Osteocyte (in vitro differentiated cells): ENCODE measurements at places on chromosomes 7 and 10.

DNA sequence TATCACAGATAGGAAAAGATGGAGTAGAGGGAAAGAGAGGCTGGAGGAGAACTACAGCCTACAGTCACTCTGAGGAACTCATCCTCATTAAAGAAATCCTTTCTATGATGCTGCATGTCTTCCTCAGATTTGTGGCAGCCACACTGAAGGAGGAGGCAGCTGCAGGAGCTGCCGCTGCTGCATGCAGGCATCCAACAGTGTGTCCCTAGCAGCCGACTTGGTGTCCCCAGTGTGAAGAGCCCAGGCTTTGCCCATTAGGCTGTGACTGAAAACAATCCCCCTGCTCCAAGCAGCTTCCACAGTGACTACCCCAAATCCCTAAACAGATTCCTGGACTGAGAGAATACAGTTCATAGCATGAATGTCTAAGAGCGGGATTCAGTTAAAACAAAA is 23.1 kb downstream of the SKIDA1 start:
- no peak overlapping the region for H3K27ac ChIP-seq
- no peaks in the 10 kb centered on the region for H3K36me3 ChIP-seq
- no peak overlapping the region for H3K4me3 ChIP-seq

DNA sequence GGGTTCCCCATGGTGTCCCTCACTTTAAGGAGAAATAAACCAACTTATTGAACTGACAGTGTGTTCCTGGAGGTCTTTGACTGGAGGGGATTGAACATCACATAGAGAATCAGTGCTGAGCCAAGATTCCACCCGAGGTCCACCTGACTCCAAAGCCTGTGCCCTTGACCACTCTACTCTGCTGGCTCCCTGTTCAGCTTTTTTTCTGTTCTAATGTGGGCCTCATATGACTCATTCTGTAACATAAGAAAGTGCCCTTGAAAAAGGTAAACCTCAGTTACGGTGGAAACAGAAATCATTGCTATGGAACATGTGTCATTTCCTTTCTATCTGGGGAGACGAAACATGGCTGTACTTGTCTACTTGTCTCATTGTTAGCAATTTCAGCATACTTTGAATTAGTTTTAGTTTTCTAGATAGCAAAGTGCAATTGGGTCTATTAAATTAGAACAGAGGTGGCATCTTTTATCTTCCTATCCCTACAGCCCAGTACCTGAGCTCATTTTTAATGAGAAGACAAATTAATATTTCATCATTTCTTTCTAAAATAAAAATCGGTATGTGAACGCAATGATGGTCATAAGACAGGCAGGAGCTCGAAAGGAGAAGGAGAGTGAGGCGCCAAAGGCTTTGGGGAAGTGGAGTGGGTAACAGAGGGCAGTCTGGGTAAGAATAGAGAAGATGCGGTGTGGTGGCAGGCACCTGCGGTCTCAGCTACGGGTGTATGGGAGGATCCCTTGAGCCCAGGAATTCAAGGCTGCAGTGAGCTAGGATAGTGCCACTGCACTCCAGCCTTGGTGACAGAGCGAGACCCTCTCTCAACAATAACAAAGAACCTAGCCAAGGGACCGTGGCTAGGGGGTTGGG is 1.5 kb downstream of the GSDME start:
- DNase-seq: no peak
- H3K4me1 ChIP-seq: peaks cover 13% of the 10 kb centered on the region
- no peaks in the 10 kb centered on the region for H3K27me3 ChIP-seq
- no peak overlapping the region for H3K27ac ChIP-seq
- no peaks in the 10 kb centered on the region for H3K36me3 ChIP-seq

- no peak overlapping the region for H3K4me3 ChIP-seq
- no peaks in the 10 kb centered on the region for H3K4me1 ChIP-seq
- H3K27ac ChIP-seq: no peak overlapping the region
These were observed 341.0 kb upstream of the ZMIZ1 start for GRCh38 chr10:78727728-78728127.

- H3K36me3 ChIP-seq: peaks cover 35% of the 10 kb centered on the region
- H3K4me3 ChIP-seq: no peak overlapping the region
- H3K27me3 ChIP-seq: no peaks in the 10 kb centered on the region
- no peak for DNase-seq
These were observed 47.5 kb downstream of the ZNF467 start for GRCh38 chr7:149725916-149726315.

DNA sequence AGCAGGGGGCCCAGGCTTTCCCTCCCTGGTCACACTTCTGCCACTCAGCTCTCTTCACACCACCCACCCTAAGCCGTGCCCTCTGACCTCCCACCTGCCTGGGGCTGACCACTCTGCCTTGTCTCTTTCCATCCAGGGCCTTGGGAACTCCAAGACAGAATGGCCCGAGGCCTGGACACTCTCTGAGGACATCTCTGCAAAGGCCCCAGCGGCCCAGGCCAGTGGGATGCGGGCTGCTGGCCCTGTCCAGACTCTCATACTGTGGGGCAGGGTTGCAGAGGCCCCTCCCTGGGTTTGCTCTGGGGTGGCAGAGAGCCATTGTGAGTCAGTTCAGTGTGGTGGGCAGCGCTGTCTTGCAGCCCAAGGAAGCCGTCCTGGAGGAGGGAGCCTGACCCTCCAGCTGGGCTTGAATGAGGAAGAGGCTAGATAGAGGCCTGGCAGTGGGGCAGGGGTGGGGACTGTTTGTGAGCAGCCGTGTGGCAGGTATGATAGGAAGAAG is 39.9 kb upstream of the RABGEF1 start:
- peaks cover 3% of the 10 kb centered on the region for H3K4me1 ChIP-seq
- H3K36me3 ChIP-seq: peaks cover 8% of the 10 kb centered on the region
- DNase-seq: peak; percentile 83
- no peak overlapping the region for H3K4me3 ChIP-seq

DNA sequence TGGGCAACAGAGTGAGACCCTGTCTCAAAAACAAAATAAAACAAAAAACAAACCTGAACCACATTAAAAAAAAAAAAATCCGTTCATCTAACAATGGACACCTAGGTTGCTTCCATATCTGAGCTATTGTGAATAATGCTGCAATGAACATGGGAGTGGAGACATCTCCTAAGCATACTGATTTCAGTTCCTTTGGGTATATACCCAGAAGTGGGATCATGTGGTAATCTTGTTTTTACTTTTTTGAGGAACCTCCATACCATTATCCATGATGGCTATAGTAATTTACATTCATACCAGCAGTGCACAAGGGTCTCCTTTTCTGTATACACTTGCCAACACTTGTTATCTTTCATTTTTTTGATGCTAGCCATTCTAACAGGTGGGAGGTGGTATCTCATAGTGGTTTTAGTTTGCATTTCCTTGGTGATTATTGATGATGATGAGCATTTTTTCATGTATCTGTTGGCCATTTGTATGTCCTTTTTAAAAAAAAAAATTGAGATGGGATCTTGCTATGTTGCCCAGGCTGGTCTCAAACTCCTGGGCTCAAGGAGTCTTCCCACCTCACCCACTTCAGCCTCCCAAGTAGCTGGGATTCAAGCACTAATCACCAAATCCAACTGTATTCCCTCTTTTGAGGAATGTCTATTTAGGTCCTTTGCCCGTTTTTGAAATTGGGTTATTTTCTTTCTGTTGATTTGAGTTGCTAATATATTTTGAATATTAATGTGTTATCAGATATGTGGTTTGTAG is 17.5 kb downstream of the CDK13 start:
- H3K36me3 ChIP-seq: peaks cover 3% of the 10 kb centered on the region
- no peak overlapping the region for H3K4me3 ChIP-seq
- no peak for DNase-seq
- no peaks in the 10 kb centered on the region for H3K27me3 ChIP-seq

DNA sequence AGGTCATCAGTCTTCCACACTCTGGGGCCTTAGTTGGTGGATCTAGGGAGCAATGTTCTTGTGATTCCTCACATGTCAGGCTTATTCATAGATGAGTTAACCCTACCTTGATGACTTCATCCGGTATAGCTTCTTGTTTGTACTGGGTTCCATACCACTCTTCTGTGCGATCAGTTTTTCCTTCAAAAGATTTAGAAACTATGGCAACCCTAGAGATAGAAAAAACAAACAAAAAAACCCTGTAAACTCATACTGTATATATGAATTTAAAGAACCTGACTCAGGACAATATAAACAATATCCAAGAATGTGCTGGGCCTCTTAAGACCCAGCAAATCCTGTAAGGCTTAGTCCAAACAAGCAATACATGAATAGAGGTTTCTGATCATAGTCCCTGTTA is 83.5 kb downstream of the IDE start:
- H3K36me3 ChIP-seq: peaks cover 60% of the 10 kb centered on the region
- DNase-seq: no peak
- no peaks in the 10 kb centered on the region for H3K4me1 ChIP-seq
- no peaks in the 10 kb centered on the region for H3K27me3 ChIP-seq

DNA sequence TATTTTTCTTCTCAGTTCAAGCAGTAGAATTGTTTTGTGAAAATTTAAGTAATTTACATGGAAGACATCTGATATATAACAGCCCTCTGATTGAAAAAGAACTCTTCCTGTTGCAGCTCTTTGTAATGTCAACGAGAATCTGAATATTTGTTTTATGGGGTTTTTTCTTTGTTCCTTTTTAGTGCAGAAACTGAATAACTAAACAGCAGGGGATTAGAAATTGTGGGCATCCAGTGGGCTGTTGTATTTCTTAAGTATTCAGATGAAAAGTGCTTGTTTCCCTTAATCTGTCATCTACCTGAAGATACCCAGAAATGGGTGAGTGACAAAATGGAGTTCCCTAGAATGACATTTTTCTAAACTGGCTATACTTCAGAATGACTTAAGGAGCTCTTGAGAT is 7.4 kb downstream of the ARL4A start:
- no peak for DNase-seq
- no peak overlapping the region for H3K27ac ChIP-seq
- H3K27me3 ChIP-seq: no peaks in the 10 kb centered on the region
- H3K4me1 ChIP-seq: peaks cover 12% of the 10 kb centered on the region
- no peaks in the 10 kb centered on the region for H3K36me3 ChIP-seq

GRCh38 chr10:72096115-72097000 is 8.0 kb upstream of the SPOCK2 start:
- peak overlapping the region; percentile 65 for H3K27ac ChIP-seq
- no peaks in the 10 kb centered on the region for H3K27me3 ChIP-seq
- H3K36me3 ChIP-seq: peaks cover 24% of the 10 kb centered on the region
- peaks cover 22% of the 10 kb centered on the region for H3K4me1 ChIP-seq
- no peak overlapping the region for H3K4me3 ChIP-seq

GRCh38 chr10:9707216-9707615 is 1310.5 kb upstream of the CELF2 start:
- H3K36me3 ChIP-seq: no peaks in the 10 kb centered on the region
- no peak overlapping the region for H3K4me3 ChIP-seq
- H3K27me3 ChIP-seq: no peaks in the 10 kb centered on the region
- no peak overlapping the region for H3K27ac ChIP-seq

- H3K4me3 ChIP-seq: no peak overlapping the region
- peaks cover 33% of the 10 kb centered on the region for H3K27me3 ChIP-seq
- no peak overlapping the region for H3K27ac ChIP-seq
- no peaks in the 10 kb centered on the region for H3K36me3 ChIP-seq
- no peak for DNase-seq
These were observed 131.0 kb downstream of the CXCL12 start for GRCh38 chr10:44253769-44254462.

DNA sequence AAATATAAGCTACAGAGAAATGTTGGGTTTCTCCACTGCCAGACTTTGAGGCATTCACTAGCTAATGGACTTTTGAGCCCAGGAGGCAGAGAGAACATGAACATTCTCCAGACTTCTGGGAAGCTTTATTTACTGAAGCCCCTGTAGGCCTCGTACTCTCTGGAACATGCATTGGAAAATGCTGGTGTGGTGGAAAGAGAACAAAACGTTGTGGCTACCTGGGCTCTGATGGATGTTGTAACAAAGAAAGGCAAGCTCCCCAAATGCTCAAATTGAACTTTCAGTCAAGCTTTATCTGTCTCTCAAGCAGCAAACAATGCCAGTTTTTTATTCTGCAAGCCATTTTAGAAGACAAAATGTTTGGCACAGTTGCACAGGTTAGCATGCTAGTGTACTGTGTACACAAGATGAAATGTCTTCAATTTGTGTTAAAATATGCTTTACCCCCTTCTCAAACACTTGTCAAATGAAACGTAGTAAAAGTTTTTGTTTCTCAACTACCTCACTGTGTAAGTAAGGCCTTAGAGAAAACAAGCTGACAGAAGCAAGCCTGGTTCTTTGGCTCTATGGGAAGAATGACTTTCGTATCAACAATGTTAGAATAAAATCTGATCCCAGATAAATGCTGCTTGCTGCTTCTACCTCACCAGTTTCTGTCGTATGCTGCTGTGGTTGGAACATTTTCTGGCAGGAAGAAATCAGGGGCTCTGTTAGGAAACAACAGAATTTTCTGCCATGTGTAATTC is 71.0 kb upstream of the CC2D2B start:
- H3K36me3 ChIP-seq: no peaks in the 10 kb centered on the region
- DNase-seq: no peak
- H3K4me3 ChIP-seq: no peak overlapping the region
- H3K27ac ChIP-seq: no peak overlapping the region

- no peak for DNase-seq
- peaks cover 9% of the 10 kb centered on the region for H3K4me1 ChIP-seq
- no peaks in the 10 kb centered on the region for H3K27me3 ChIP-seq
- no peaks in the 10 kb centered on the region for H3K36me3 ChIP-seq
These were observed 38.7 kb downstream of the LDB3 start for GRCh38 chr10:86706977-86707376.

DNA sequence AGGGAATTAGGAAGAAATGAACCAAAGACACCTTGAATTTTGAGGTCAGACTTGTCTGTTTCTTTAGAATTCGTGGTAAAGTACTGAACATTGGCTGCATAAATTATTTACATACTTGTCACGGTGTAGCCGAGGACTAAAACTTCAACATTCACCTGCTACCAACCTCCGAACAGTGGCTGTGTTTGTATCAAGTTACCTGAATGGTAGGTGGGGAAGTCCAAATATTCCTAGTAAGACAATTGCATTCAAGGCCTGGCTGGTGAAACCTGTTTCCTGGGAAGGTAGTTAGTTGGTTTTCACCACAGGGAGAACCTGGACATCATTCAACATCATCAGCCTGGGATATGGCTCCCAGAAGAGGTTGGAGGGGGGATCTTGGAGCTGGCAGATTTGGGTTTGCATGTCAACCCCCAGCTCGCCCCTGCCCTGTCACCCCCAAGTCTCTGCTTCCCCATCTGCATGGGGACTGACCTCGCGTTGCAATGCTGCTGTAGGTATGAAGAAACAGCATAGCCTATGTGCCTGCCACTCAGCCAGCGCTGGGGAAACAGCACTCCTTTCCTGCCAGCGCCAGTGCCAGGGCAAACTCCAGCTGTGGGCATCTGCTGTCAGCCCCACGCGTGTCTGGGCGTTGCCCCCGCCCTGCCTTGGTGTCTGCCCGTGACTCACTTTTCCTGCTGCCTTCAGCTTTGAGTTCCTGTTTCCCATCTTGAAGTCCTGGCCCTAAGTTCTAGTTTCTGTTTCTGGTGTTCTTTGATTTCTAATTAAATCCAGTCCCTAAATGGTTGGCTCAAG is 12.7 kb upstream of the LARP4B start:
- peaks cover 4% of the 10 kb centered on the region for H3K4me1 ChIP-seq
- peak overlapping the region; percentile 20 for H3K27ac ChIP-seq
